H9 (cell line): ENCODE measurements at places on chromosomes 1 and 21.

DNA sequence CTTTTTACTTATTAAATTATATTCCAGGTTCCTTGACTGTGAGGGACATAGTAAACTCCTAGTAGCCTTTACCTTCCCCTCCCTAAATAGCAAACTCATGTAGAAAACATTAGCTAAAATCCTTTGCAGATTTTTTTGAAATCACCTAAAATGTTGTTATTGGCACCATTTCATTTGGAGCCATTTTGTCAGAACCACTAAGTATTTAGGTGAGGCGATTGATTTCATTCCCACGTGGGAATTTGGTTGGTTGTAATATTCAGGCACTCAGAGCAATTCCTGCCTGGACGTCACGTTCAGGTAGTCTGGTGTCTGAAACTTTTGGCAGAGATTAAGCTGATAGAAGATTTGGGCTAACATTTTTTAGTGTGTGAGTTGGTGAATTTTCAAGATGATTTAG, 84.3 kb downstream of the CAMTA1 start:
- no peak for DNase-seq

GRCh38 chr1:209150114-209150513, 433.4 kb upstream of the CAMK1G start:
- no peak for DNase-seq

DNA sequence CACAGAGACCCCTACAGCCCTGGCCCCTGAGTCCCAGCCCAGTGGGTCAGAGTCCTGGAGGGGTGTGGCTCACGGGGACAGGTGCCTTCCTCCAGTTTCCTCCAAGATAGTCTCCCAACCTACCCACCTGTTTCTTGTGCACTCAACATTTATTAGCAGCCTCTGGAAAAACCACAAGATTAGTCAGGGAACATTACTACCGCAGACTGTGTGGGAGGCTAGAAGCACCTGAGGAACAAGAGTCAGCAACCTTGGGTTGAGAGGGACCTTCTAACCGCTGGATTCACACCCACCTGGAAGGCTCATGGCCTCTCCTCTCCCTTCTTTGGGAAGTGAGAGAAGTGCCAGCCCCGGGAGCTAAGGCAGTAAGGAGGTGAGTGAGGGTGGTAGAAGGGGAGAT, 22.5 kb upstream of the IKBKE start:
- no peak for DNase-seq

GRCh38 chr1:172108161-172108893, 267.0 kb downstream of the DNM3 start:
- no peak for DNase-seq

DNA sequence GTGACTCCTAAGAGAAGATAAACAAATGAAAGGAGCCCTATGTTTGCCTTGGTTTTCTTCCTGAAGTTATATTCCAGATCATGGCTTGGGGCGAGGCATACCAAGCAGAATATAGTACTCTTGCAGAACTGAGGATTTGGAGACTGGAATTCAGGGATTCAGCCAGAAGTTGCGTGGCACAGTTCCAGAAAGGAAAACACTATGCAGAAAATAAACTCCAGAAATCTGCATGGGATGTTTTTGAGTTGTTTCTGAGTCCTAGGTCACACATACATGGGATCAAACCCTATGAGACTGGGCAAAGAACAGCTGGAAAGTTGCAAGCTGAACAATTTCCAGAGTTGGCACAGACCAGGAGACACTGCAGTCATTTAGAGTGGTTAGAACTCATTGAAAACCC, 42.9 kb upstream of the IFFO2 start:
- no peak for DNase-seq

DNA sequence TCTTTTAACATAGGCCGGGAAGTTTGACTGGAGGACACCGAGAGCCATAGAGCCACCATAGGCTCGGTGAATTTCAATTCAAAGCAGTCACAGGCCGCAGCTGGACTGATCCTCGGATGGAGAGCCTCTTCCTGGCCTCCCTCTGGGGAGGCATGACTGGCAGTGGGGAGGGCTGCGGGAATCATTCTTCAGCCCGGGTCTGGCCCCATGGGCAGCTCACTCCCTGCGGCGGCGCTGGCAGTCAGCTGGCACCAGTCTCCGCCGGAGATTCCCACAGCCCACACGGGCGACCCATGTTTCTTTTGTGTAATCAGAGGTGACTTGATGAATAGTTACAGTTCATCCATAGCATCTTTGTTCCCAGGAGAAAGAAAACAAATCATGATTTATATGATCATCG, 10.6 kb downstream of the ESPN start:
- DNase-seq = peak; percentile 23

- no peak for DNase-seq
Observed at GRCh38 chr1:72280131-72280530, 2.2 kb downstream of the NEGR1 start.

- no peak for DNase-seq
Observed at GRCh38 chr1:12488666-12489354, 129.2 kb downstream of the DHRS3 start.

DNA sequence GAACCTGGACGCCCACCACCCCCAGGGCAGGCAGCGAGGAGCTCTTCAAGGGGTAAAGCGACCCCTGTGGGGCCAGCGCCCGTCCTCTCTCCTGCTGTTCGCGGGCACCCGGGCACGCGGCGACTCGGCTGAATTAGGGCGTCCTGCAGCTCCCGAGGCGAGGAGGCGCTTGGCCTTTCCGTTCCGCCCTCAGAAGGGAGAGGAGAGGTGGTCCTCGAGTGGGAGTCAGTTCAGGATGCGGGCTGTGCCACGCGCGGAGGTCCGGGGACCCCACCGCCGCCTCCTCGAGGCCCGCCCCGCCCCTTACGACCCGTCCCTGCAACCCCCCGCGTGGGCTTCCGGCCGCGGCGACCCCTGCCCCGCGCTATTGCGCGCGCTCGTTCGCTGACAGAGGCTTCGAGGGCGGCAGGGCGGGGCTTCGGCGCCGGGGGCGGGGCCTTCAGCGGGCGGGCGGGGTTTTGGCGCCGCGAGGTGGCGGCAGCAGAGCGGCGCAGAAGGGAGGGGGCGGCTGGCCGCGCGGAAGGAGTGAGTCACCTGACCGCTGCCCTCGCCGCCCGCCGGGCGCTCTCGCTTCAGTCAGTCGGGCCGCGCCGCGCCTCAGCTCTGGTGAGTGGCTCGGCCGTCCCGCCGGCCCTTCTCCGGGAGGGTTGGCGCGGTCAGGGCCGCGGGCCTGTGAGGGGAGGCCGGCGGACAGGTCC, at the start of gene BACH1:
TSS of gene BACH1 (plus strand) at position 575 of the 698 bp plus-strand sequence. CDS start 22,359 bp downstream, outside the sequence.
- DNase-seq = peak; percentile 91

GRCh38 chr1:159880430-159880829, 18.0 kb upstream of the VSIG8 start:
- no peak for DNase-seq

- no peak for DNase-seq
Observed at GRCh38 chr1:21293537-21294265, 3.4 kb upstream of the ECE1 start.

GRCh38 chr1:204950353-204951001, 79.8 kb downstream of the NFASC start:
- no peak for DNase-seq

- peak; percentile 20 for DNase-seq
Observed at GRCh38 chr21:32131960-32132359, 146.9 kb downstream of the MIS18A start.

DNA sequence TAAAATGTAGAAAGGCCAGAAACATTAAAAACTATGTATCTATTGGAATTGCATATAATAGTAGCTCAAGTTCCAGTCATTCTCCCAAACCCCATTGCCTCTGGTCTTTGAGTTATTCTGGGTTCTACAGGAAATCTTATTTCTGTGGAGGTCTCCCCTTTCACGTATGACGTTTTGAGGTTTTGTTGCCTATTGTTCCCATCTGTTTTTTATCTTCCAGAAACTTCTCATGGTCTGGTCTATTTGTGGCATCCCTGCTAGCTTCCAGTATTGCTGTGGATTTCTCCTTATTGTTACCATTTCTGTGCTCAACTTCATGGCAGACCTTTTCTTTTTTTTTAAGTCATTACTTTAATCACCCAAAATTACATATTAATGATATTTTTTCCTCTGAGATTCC, 43.3 kb downstream of the DTL start:
- DNase-seq = no peak

GRCh38 chr21:27257908-27258556, 291.1 kb upstream of the ADAMTS5 start:
- DNase-seq = no peak

GRCh38 chr1:162823231-162823630, 32.7 kb downstream of the HSD17B7 start:
- no peak for DNase-seq

GRCh38 chr1:231882790-231883189, 256.2 kb downstream of the DISC1 start:
- no peak for DNase-seq

GRCh38 chr1:212495766-212496494, 63.2 kb downstream of the NENF start:
- DNase-seq = no peak

GRCh38 chr21:42655796-42656770, 2.7 kb downstream of the PDE9A start:
- DNase-seq = no peak
